ENCODE measurements at places on chromosomes 3 and 15. TPM values are rescaled to one million over a fixed set of nuclear protein-coding genes. Genes with fewer than 3 reads are reported as not detected.

KIF7 gene
- total RNA-seq = 3.7 TPM

SUSD5 gene
- not detected for total RNA-seq

HRG gene
- total RNA-seq = not detected

ZBTB47 gene
- total RNA-seq = 0.45 TPM

GOLGA6L24 gene
- not detected for total RNA-seq

GPR176 gene
- 0.13 TPM for total RNA-seq

PIERCE2 gene
- total RNA-seq = not detected

TLR9 gene
- total RNA-seq = 2.0 TPM

FBXW12 gene
- total RNA-seq = not detected

CPLX3 gene
- total RNA-seq = 0.11 TPM

MME gene
- not detected for total RNA-seq
